ENCODE measurements at places on chromosomes 16 and 17.

DNA sequence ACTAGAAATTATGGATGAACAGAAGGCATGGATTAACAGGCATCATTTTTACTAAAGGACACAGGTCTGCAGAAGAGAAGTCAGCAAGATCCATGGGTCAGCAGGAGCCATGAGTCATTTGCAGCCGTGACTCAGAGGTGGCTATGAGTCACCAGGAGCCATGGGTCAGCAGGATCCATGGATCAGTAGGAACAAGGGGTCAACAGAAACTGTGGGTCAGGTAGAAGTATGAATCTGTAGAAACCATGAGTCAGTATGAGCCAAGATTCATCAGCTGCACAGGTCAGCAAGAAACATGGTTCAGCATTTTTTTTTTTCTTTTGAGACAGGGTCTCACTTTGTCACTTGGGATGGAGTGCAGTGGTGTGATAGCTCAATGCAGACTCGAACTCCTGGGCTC lies 58.2 kb upstream of the HS3ST4 start:
- peak; percentile 0 for DNase-seq

- no peak for DNase-seq
These were observed 4.5 kb upstream of the NR1D1 start for GRCh38 chr17:40104594-40105486.

DNA sequence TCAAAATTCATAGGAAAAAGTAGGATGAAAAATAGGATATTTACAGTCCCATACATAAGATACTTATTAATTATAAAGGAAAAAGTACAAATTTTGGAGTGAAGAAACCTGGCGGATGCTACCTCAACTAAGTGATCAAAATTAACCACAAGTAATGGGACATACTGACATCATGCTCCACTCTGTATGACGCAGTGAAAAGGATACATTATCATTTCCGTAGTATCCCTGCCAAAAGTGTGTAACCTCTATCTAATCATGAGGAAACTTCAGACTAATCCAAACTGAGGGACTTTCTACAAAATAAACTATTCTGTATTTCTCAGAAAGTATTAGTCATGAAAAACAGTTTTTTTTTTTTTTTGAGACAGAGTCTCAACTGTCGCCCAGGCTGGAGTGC lies 60.5 kb downstream of the TRIM37 start:
- peak; percentile 73 for DNase-seq

DNA sequence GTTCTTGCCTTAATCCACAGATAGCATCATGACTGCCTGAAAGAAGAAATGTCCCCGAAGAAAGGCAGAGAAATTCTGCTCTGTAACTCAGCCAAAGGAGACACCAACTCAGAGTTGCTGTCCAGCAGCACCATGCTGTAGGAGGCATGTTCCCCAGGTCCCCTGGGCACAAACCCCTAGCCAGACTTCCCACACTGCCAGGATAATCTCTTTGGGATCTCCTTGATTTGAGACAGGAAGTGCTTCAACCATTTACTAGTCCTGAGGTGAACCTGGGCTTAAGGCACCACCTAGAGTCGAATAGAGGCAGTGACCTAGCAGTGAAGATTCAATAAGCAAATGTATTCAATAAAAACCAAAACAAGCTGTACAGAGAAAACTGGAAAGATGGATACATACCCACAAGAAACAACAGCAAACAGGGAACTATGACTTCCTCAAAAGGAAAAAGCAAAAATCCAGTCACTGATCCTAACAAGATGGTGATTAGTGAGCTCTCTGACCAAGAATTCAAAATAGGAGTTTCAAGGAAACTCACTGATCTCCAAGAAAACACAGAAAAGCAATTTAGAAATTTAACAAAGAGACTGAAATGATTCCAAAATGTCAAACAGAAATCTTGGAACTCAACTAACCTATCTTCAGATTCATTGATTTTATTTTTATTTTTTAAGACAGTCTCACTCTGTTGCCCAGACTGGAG lies 5.7 kb downstream of the OR4D2 start:
- peak; percentile 15 for DNase-seq

DNA sequence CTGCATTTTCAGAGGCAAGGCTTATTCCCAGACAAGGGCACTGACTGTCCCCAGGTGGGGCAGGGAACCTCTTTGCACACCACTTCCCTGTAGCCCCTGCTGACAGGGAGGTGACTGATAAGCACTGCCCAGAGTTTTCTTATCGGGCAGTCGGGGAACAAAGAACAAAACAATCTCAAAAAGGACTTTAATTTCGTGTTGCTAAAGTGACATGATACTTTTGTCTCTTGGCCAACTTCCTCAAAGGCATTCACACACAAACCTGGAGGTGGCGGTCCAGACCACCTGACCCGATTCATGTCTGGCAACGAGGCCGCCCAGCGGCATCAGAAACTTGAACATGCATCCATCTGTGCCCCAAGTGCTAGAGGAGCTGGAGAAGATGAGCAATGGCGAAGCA lies 28.9 kb downstream of the ZDHHC7 start:
- no peak for DNase-seq

- DNase-seq, result no peak
These were observed 35.4 kb upstream of the CDH15 start for GRCh38 chr16:89135971-89136765.

DNA sequence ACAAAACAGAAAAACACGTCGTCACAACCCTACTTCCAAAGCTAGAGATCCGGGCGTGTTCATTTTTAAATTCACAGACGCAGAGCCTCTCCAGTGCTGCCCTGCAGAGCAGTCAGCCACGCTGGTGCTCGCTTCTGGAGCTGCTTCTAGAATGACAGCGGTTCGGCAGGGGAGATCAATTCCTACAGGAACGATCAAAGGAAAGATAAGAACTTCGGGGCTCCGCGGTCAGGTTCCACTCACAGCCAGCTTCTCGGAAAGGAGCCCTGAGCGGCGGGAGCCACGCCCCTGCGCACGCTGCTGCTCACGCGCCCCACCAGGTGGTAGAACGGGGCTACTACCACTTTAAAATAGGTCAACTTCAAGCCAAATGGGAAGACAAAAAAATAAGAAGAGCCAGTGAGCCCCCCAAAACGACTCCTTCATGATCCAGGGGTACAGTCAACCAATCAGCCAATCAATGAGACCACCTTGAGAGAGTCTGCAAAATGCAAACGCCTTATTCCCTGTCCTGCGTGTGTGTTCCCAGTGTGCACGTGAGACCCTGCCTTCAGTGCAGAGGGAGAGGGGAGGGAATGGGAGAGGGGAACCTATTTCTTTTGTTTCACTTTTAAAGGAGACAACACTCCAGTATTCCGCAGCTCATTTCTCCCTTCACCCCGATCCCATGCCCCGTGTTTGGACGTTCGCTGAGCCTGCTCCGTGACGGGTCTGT lies 209.7 kb downstream of the RBFOX3 start:
- peak; percentile 61 for DNase-seq

- peak; percentile 87 for DNase-seq
These were observed 20.2 kb downstream of the TBCD start for GRCh38 chr17:82772026-82772425.

- DNase-seq, result no peak
These were observed 73.9 kb downstream of the CEP95 start for GRCh38 chr17:64580384-64581315.

DNA sequence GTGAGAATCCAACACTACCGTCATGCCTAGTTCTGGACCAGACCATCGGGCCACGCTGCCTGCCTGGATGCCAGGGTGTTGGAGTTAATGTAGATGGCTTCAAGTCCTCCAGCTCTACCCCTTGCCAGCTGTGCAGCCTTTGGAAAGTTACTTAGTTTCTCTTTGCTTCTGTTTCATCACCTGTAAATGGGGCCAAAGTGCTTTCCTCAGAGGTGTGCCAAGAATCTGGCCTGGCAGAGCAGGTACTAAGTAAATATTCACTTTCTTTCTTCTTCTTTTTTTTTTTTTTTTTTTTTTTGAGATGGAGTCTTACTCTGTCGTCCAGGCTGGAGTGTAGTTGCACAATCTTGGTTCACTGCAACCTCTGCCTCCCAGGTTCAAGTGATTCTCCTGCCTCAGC lies 159.5 kb upstream of the RPL38 start:
- no peak for DNase-seq

GRCh38 chr17:80253631-80254395 lies 6.8 kb upstream of the RNF213 start:
- DNase-seq, result no peak

DNA sequence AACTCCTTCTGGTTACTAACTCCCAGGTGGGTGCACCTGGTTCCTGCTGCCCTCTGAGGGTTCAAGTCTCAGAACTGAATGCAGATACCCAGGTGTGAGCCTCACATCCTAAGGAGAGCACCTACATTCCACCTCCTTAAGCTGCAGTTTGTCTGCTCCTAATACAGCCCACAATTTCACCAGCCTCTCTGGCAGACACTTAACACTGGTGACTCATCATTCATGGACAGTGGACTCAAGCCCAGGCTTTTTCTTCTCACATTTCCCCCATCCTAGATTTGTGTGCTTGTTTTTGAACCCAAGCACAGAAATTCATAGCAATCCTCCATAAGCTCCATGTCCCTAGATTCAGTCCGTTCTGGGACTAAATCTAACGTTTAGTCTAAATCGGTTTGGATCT lies 7.0 kb upstream of the MAF start:
- DNase-seq, result peak; percentile 65

- DNase-seq, result no peak
These were observed 6.1 kb downstream of the SGSM2 start for GRCh38 chr17:2343421-2343820.

DNA sequence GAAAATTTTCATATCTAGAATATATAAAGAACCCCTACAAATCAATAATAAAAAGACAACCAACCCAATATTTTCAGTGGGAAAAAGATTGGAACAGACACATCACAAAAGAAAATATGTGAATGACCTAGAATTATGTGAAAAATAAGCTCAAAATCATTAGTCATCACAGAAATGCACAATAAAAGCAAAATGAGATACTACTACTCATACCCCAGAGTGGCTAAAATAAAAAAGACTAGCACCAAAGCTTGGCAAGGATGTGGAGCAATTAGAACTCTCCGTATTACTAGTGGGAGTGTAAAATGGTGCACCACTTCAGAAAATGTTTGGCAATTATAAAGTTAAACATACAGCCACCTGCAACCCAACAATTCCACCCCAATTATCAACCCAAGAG lies 48.0 kb upstream of the CDH5 start:
- no peak for DNase-seq

- peak; percentile 34 for DNase-seq
These were observed 31.9 kb downstream of the MSI2 start for GRCh38 chr17:57288040-57288772.

DNA sequence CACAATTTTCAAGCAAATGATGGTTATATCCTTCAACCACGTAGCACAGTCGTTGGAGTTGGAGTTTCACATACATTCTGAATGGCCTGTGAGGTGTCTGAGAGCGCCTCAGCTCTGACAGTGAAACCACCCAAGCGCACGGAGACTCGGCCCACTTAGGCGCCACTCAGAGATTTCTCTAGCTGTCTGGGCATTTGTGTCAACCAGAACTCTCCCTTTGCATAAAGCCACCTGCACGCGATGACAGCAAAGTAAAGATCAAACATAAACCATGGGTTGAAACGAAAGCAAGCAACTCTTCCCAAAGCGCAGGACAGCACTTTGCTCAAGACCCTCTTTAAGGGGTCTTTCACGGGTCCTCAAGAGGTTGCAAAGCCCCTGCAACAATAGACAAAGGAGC lies 533 bp downstream of the SLC6A4 start:
- DNase-seq, result no peak

GRCh38 chr16:55909876-55910275 lies 34.7 kb upstream of the CES5A start:
- no peak for DNase-seq

DNA sequence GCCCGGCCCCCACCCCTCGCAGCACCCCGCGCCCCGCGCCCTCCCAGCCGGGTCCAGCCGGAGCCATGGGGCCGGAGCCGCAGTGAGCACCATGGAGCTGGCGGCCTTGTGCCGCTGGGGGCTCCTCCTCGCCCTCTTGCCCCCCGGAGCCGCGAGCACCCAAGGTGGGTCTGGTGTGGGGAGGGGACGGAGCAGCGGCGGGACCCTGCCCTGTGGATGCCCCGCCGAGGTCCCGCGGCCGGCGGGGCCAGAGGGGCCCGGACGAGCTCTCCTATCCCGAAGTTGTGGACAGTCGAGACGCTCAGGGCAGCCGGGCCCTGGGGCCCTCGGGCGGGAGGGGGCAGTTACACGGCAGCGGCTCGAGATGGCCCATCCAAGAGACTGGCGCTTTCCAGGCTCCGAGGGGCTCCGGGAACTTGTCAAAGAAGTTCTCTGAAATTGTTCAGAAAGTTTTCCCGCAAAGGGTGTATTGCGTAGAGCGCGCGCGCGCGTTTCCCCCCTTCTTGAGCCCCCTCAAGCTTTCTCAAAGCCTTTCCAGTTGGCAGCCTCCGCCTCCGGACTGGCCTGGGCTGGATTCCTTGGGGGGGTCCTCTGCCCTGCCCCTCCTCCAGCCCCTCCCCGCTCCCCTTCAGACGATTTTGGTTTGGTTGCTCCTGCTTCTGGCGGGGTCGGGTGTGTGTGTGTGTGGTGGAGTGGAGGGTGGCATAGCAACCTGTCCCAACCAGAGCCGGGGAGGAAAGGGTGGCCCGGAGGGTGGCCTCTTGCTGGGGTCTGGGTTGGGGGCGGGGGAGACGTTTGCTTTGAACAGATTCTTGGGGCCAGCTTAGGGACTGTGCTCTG lies 504 bp downstream of the ERBB2 start:
- DNase-seq, result peak; percentile 30

DNA sequence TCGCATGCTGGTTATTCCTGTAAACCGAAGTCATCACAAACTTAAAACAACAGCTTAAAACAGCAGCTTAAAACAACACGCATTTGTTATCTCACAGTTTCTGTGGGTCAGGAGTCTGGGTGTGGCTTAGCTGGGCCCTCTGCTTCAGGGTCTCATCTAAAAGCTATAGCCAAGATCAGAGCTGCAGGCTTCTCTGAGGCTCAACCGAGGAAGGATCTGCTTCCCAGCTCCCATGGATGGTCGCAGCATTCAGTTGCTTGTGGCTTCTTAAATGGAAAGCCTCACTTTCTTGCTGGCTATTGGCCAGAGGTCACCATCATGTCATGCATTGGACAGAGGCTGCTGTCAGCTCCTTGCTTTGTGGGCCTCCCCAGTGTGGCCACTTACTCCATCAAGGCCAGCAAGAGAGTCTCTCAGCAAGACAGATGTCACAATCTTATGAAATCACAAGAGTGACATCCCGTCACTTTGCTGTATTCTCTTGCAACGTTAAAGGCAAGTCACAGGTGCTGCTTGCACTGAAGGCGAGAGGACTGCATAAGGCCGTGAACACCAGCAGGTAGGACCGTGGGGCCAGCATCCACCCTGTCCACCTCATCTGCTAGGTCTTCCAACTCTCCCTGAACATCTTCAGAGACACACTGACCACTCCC lies 117.9 kb upstream of the TNRC6C start:
- no peak for DNase-seq

DNA sequence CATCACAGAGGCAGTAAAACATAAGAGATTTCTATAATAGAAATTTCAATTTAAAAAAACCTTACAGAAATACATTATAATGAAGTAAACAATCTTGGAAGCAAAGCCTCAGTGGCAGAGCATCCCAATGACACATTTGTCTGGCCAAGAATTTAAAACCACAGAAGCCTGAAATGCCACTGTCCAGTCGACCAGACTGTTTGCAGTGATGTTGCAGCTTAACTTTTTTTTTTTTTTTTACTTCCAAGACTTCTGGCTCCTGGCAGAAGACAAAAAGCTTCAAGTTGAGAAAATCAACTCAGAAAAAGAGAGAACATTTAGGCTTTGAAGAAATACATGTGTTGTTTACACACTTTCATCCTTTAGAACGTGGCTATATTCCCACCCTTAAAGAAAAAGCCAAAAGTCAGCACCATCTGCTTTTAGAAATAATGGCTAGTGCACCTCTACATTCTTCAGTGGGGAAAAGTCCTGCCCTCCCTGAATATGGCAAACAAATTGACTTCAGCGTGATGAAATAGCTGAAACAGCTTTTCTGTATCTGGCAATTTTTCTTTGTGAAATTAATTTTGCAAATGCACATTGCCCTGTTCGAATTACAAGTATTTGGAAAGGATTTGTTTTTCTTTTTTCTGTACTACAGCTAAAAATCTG lies 205.5 kb upstream of the MON1B start:
- DNase-seq, result peak; percentile 1

Data from cardiac fibroblast (primary cell).